Iris pigment epithelial cell (primary cell): ENCODE measurements at places on chromosomes 4 and X.
A peak's percentile ranks its signal among the peaks of the same experiment; 100 is the strongest.

DNA sequence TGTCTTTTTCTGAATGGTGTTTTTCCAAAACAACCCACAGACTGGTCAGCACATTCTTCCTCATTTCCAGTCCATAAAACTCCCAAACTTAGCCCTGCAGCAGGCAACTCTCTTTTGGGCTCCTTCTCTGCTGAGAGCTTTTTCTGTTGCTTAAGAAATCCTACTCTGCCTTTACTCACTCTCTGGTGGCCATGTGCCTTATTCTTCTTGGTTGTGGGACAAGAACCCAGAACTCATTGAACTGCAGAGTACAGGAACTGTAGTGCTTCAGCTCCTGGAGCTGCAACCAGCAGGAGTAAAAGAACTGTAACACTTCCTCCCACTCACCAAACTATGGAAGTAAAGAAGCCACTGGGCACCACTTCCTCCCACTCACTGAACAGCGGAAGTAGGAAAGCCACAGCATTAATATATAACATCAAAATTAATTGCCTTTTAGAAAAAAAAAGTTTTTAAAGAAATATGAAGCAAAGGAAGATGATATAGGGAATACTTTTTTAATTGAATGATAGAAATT lies 864.1 kb upstream of the PCDH10 start:
- DNase-seq, result no peak

DNA sequence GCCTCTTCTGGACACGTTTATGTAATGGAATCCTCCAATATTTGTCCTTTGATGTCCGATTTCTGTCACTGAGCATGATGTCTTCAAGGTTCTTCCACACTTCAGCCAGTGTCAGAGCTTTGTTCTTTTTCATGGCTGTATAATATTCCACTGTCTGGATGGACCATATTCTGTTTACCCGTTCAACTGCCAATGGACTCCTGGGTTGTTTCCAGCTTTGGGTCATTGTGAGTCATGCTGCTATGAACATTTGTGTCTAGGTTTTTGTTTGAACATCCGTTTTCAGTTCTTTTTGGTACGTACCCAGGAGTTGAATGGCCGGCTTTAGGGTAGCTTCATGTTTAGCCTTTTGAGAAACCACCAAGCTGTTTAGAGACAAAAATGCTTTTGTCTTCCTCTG lies 93.2 kb downstream of the SHOX start:
- DNase-seq, result no peak

- DNase-seq, result peak; percentile 70
Observed at GRCh38 chr4:173411106-173411693, 12.3 kb upstream of the SCRG1 start.

DNA sequence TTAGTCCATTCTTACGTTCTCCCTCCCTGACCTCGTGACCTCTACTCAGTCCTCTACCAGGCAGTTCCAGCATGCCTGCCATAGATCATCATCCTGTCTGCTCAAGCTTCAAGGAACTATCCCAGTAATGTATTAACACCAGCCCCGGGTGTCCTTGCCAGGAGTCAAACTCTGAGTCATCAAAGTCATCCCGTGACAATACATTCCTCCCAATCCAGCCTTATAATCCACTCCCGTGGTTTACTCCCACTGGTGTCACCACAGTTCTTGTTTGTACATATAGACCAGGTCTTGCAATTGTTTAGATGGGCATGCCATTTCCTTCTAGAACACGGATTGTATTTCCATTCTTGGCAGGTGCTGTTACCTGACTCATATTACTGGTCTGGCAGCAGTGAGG lies 68.7 kb upstream of the TAB3 start:
- DNase-seq, result peak; percentile 52

DNA sequence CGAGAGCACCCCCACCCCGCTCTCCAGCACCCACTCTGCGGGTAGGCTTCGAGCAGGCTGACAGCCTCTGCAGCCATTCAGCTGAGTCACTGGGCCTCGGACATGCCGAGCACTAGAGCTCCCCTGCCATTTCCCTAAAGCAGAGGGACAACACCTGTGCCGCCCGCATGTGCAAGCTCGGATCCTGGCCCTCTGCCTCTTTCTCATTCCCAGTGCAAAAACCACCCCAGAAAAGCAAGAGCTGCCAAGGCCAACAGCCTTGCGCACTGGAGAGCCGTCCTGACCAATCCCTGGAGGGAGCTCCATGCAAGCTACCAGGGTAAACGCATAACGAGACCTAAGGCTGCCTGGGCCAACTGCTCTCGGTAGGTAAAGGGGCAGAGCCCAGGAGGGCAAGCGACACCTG lies 5.3 kb downstream of the HCFC1 start:
- DNase-seq, result peak; percentile 9

GRCh38 chrX:122133478-122133877 lies 1050.6 kb upstream of the GRIA3 start:
- no peak for DNase-seq

DNA sequence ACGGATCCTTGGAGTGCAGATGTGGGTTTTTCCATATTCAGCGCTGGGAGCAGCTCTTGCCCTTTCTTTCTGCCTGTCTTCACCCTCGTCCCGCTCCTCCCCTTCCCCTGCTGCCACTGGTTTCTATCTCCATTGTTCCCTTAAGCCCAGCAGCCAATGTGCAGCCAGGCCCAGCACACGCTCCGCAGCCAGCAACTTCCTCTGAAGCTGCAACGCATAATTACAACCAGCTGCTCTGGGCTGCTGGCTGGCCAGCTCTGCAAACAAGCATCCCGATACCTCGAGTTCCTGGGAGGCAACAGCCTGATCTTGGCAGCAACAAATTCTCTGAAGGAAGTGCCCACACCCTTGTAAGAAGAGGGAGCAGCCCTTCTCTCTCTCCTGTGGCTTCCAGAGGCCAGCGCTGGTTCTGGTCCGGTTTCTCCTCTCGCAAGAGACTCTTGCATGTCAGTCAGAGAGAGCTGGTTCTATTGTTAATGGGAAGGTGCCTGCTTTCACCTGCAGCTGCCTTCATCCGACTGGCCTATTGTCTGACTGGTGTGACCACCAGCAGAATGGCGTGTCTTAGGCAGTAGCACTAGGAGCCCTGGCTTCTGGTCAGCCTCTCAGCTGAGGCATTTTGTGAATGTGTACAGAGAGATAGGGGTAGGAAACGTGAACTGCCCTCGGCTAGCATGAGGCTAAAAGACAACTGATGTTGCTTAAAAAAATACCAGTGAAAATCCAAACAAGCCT lies 83.8 kb upstream of the MAML3 start:
- peak; percentile 91 for DNase-seq

- no peak for DNase-seq
Observed at GRCh38 chr4:142427456-142427855, 418.6 kb downstream of the INPP4B start.

GRCh38 chrX:134167591-134168203 lies 69.3 kb upstream of the CCDC160 start:
- no peak for DNase-seq

- no peak for DNase-seq
Observed at GRCh38 chrX:37677243-37677642, 8.3 kb upstream of the XK start.

DNA sequence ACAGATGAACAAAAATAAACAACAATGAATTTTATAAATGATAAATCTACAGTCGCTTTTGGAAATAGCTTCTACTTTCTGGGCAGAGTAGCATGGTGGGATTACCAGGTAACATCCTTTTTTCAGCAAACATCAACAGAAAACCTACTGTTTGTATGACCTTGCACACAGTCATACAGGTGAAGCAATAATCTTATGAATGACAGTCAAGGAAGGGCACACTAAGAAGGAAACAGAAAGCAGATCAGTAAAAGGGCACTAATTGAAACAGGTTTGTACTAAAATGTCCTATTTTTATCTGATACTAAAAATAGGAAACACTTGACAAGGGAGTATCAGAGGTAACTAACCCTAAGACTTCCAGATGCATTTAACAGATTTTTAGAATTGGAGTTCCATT lies 108.9 kb downstream of the DLG3 start:
- no peak for DNase-seq

DNA sequence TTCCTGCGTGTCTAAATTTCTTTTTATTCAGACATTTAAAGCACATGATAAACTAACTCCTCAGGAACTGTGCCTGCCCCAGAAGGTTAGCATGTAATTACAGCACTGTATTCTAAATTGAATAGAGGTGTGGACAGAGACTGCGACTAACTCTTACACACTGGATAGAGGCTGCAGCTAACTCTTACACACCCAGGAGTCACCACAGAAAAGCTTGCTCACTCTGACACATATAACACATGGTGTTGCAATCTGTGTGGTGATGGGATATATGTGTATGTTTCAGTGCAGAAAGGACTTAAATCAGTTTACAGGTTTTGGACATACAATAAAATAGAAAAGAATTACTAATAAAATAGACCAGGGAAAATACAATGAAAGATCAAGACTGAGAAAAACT lies 41.5 kb downstream of the SMAD1 start:
- peak; percentile 22 for DNase-seq

DNA sequence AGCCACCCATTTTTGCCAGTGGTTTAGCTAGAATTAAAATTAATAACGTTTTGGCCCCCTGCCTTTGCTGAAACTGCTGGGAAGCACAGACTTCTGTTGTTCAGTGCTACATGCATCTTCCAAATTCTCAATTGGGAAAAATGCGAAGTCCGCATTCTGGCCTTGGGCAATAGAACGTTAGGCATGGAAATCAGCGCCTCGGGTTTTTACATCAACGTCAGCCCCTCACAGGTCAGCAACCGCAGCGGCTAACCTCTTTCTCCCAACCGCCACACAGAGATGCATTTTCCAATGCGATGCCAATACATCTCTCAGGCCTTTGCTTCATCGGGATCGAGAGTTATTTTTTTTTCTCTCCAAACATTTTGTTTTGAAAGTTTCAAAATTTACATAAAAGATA lies 339.1 kb downstream of the DCHS2 start:
- DNase-seq, result no peak

DNA sequence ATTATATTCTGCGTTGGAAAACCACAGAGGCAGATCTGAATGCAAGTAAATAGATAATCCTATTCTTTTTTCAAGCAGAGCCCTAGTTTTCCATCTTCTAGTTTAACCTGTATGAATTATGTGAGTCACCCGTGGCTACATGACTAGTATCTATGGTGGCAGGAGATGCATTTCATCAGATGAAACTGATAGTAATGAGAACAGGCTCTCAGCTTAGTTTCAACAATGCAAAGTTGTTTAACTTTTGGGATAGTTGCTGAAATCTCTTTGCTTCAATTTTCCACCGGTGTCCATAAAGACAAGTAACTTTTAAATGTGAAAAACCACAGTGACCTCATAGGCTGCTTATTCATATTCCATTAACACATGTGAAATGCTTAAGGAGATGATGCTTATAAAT lies 1317.4 kb upstream of the TENM3 start:
- no peak for DNase-seq

DNA sequence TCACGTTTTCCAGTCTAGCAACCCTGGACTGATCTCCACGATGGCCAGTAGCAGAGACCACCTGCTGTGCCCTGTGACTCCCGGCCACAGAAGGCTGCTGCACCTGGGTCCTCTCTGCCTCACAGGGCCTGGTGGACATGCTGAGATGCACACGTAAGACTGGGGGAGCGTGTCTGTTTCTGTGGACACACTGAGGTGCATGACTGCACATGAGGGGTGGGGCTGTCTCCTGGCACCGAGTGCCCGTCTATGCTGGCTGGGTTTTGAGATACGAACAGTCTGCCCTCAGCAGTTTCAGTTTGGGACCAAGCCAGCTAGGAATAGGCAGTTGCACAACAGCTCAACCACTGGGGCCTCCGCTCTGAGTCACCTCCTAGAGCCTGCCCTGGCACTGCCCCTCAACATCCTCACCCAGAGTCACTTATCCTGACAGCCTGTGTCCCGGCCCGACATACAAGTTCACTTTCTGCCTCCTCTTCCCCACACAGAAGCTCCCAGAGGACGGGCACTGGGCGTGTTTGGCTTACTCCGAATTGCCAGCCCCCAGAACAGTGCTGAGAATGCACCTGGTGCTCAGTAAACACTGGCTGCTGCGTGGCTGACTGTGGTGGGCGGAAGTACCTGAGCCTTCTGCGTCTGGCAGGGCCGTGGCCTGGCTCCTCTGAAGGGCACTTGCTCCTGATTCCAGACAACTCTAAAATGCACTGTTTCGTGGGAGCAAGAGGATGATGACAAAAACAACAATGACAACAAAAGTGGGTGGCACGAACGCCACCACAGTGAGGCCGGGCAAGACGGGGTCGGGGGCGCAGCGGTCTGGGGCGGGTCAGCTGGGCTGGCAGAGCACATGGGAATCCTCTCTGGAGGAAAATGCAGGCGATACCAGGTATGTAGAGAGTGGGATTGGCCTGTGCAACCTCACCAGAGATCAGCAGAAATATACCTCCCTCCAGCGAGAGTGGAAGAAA lies 30.9 kb downstream of the RNF212 start:
- peak; percentile 73 for DNase-seq

DNA sequence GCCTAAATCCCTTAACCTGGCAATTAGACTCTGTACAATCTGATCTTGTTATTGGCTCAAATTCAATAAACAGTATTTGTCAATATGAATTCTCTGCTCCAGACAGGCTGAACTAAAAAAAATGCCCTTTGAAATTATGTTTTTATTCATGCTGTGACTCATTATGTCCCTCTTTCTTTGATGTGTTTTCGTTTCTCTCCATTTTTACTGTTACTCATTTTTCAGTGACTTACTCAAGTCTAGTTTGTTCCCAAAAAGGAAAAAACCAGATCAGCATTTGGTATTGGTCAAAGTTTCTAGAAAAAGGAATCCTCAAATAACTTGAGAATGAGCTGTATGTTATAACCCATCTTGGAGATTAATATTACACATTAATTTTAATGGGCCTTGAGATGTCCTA lies 40.4 kb downstream of the UNC5C start:
- peak; percentile 47 for DNase-seq

- no peak for DNase-seq
Observed at GRCh38 chr4:102493794-102494193, 7.4 kb upstream of the NFKB1 start.

DNA sequence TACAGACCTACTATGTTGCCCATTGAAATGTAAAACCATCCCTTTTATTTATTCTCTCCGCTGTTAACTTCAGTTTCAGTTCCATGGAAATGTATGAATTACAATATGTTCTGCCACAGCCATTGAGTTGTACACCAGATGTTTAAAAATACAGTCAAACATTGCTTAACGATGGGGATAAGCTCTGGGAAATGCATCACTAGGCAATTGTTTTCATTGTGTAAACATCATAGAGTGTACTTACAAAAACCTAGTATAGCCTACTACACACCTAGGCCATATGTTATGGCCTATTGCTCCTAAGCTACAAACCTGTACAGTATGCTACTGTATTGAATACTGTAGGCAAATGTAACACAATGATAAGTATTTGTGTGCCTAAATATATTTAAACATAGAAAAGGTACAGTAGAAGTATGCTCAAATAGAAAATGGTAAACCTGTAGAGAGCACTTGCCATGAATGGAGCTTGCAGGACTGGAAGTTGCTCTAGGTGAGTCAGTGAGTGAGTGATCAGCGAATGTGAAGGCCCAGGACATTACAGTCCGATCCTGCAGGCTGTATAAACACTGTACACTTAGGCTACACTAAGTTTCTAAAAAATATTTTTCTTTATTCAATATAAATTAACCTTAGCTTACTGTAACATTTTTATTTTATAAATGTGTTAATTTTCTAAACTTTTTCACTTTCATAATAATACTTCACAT lies 2.7 kb upstream of the PF4V1 start:
- DNase-seq, result no peak
